Naive thymus-derived CD4-positive, alpha-beta T cell (primary cell): ENCODE measurements at places on chromosomes 16 and 17.

- no peak for DNase-seq
These were observed 39.0 kb downstream of the EMP2 start for GRCh38 chr16:10541366-10541765.

GRCh38 chr17:4510618-4510941, 11.9 kb downstream of the SPNS2 start:
- no peak for DNase-seq

DNA sequence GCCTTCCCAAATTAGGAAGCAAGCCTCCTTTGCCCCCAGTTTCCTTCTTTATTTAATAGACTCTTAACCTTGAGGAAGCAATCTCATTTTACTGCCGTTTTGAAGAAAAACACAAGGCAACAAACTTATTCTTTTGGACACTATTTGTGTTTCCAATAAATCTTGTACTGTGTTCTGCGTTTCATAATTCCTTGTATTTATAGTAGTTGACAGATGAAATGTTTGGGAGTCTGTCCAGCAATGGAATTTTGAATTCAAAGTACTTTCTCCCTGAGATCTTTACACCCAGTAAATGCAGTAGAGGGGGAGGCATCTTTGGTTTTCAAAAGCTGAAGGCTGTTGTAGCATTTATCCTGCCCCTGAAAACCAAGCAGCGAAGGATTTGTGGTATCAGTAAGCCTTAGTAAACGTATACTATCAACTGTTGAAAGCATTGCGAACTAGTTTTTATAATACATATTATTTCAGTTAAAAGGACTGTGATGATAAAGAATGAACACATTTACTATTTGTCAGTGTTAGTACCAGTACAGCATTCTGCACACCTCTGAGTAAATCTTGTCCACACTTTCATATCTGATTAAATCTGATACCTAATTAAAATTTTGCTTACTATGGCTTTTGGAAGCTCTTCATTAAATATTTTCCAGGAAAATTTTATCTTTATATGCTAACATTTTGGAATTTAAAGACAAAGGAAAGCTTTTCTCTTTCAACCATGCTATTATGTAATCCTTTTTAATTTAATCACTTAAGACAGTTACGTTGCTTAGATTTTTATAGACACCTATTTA, 83.1 kb downstream of the TNRC6C start:
- DNase-seq = no peak

- no peak for DNase-seq
These were observed 90.7 kb upstream of the TMEM97 start for GRCh38 chr17:28228109-28228840.

DNA sequence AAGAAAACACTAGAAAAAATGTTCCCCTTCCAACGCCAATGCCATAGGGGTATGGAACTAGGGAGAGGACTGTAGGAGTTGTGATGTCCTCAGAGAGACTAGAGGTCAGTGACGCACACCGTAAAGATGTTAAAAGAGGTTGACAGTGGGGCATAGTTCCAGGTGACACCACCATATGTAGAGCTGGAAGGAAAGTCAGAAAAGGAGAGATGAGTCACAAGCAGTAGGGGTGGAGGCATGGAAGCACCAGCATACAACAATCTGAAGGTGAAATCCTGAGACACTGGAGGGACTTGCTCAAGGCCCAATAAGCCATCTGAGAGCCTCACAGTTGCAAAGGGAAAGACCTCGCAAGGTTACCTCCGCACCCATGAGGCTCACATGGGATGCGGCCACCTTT, 76.0 kb downstream of the ZNF18 start:
- DNase-seq = no peak

GRCh38 chr17:78947235-78948149, 22.3 kb upstream of the TIMP2 start:
- no peak for DNase-seq
